Adipose tissue (tissue), 3 donors: ENCODE measurements at places on chromosomes 7 and 10. TPM values are rescaled to one million over a fixed set of nuclear protein-coding genes. Genes with fewer than 3 reads are reported as not detected.

ZNF853 gene
- 2.7 TPM for polyA plus RNA-seq

TNRC18 gene
- polyA plus RNA-seq: 45.5 TPM

ANK3 gene
- 10.7 TPM for polyA plus RNA-seq

GIMAP7 gene
- 47.2 TPM for polyA plus RNA-seq

CALHM2 gene
- polyA plus RNA-seq: 6.6 TPM

NUTM2E gene
- 0.21 TPM for polyA plus RNA-seq

SERPINE1 gene
- 29.5 TPM for polyA plus RNA-seq

SPDYE1 gene
- not detected for polyA plus RNA-seq

STK32C gene
- 7.2 TPM for polyA plus RNA-seq

CPN1 gene
- not detected for polyA plus RNA-seq

MASTL gene
- 5.4 TPM for polyA plus RNA-seq

CALD1 gene
- 86.3 TPM for polyA plus RNA-seq

ZNF425 gene
- polyA plus RNA-seq: 0.56 TPM

NPC1L1 gene
- polyA plus RNA-seq: 0.34 TPM

GTPBP4 gene
- 23.1 TPM for polyA plus RNA-seq

SLC26A4 gene
- polyA plus RNA-seq: 0.31 TPM

UNC5B gene
- 2.8 TPM for polyA plus RNA-seq

NXPH1 gene
- polyA plus RNA-seq: not detected

ENKUR gene
- polyA plus RNA-seq: not detected

ZNF804B gene
- polyA plus RNA-seq: not detected

RASA4 gene
- 15.1 TPM for polyA plus RNA-seq

ATP5MK gene
- 371 TPM for polyA plus RNA-seq

TPST1 gene
- polyA plus RNA-seq: 11.8 TPM

IKZF1 gene
- 3.4 TPM for polyA plus RNA-seq

SPDYE2 gene
- polyA plus RNA-seq: not detected

HTR7 gene
- 0.16 TPM for polyA plus RNA-seq

HOXA4 gene
- polyA plus RNA-seq: 19.8 TPM
